Activated T-helper 9 cell treated with anti-CD3 and anti-CD28 coated beads, Interleukin-2, amount 50 U/mL, for 16 hours (primary cell): ENCODE measurements at places on chromosomes 11 and 22.
A peak's percentile ranks its signal among the peaks of the same experiment; 100 is the strongest.

DNA sequence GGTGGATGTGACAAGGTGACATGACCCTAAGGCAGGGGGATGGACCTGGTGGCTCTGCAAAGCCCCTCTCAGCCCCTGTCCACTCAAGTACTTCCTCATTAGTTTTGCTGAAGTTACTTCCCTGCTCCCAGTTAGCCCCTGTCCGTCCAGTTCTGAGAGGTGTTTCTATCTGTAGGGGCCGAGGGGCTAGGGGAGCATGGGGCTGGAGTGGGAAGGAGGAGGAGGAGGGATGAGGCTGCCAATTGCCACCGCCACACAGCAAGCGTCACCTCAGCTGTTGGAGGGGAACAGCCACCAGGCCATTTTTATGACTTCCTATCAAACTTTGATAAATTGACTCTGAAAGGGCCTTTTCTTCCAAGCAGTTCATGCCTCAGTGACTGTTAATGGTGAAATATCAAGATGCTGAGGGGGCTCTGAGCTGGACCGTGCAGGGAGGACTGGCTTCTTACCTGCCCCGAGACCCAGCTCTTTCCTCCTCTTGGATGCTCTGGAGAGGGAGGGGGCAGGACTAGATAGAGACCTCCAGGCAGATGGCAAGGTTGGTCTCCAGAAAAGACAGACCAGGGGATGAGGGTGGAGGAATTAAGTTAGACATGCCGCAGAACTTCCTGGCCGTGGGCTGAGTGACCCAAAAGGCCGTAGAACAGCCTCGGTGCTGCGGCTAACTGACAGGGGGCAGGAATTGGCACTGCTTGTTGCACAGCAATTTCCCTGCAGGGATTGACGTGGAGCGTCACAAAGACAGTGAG is 137.0 kb downstream of the ST3GAL4 start:
- no peak for DNase-seq

DNA sequence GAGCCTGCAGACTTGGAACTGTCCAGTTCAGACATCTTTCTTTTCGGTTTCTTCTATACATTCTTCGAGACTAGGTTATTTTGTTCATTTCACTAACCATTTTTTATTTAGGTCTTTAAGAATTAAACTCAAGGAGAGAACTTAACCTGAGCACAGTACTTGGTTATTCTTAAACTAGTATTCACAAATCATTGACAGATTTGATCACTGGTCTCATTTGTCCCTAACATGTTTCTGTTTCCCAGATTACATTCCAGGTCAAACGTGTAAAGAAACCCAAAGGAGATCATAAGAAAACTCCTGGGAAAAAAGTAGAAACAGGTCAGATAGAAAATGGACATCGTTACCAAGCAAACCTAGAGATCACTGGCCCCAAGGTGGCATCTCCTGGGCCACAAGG is 85.1 kb downstream of the TTC17 start:
- DNase-seq = no peak

DNA sequence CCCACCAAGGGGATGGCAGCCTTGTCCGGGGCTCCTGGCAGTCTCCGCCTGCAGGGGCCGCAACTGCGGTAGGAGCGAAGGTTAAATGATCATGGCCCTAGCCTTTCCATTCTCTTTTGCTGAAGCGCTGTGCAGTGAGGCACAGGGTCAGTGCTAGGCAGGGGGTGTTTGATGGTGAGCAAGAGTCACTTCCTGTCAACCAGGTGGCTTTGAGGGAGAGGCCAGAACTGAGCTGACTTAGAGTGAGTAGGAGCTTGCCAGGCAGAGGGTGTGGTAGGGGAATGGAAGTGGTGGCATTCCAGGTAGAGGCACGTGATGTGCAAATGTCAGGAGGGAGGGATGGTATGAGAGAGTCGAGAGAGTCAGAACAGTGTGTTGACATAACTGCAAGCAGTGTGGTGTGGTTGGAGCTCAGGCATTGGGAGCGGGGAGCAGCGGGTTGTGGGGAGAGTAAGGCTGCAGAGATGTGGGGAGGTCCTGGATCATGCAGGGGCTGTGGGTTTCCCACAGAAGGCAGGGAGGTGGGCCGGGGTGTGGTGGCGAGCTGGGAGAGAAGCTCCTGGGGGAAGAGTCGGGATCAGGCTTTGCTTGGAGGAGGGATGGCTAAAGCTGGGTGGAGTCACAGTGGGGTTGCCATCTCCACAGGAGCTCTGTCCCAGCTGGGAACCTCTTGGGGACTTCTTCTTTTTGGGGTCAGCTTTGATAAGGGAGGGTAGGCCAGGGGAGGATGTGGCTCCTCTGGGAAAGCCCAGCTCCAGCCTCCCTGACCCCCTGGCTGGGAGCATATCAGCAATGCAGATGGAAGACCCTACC is 33.3 kb downstream of the AMPD3 start:
- no peak for DNase-seq

DNA sequence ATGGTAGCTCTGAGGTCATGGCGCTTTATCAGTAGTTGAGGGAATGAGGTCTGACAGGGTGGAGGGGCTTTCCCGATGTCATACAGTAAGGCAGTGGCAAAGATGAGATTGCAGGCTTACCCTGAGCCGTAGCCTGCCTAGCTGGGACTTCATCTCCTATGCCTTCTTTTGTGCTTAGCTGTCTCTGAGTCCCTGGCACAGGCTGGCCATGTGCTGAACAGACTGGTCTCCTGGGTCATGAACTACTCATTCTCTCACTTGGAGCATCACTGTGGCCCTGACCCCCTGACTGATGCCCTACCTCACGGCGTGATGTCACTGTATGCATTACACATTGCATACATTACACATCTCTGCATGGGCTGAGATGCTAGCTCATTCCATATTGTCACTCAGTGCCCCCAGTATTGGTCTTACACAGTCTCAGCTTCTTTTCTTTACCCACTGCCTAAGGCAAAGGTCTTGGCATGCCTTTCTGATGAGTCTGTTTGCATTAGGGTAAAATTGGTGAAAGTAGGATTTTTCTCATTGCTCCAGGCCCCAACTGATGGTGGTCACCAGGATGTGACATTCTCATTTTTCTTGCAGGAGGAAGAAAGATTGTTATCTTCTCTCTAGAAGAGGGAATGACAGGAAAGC is 389.4 kb upstream of the CADM1 start:
- no peak for DNase-seq

GRCh38 chr22:45834795-45835194 is 142.2 kb downstream of the WNT7B start:
- DNase-seq = no peak

DNA sequence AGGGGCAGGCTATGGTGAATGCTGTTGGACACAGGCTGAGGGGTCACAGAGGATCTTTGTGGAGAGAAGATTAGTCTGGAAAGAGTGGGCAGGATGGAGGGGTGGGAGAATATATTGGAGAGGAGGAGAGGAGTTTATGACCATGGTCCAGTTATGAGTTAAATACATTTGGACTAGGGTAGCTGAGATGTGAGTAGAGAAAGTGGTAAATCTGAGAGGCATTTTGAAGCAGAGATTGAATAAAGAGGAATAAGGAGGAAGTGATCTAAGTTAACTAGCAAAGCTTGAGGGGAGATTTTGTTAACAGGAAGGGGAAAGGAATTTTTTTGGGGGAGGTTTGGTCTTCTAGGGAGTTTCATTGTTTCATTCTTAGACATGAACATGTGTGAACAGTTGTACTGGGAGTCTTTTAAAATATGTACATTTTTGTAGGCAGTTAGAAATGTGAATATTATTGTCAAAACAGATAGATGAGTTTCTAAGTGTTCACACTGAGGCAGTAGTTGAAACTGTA is 43.1 kb upstream of the EED start:
- DNase-seq = no peak

- DNase-seq = no peak
Observed at GRCh38 chr11:2207212-2207611, 35.6 kb upstream of the TH start.

- DNase-seq = no peak
Observed at GRCh38 chr11:32584921-32585320, 1.3 kb downstream of the EIF3M start.

GRCh38 chr22:49349181-49349835 is 478.4 kb downstream of the BRD1 start:
- no peak for DNase-seq

DNA sequence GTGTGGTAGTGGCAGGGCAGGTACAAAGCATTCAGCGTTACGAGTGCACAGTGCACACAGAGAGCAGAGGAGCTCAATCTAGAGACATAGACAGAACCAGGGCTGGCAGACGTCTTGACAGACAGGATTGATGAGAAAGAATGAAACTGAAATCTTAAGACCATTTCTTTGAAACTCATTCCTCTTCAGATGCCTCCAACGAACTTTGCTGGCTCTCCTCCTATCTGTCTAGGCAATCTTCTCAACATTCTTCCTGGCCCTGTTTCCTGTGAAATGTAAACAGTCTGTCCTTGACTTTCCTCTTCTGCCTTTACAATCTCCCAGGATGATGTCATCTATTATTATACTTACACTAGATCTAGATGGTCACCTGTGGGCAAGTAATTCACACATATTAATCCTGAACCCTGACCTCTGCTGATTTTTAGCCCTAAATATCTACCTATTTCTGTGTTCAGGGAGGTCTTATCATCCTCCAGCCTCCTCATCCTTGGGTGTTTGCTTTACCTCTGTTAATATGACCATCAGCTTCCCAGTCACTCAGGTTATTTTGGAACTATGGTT is 119.5 kb downstream of the ENTHD1 start:
- no peak for DNase-seq

DNA sequence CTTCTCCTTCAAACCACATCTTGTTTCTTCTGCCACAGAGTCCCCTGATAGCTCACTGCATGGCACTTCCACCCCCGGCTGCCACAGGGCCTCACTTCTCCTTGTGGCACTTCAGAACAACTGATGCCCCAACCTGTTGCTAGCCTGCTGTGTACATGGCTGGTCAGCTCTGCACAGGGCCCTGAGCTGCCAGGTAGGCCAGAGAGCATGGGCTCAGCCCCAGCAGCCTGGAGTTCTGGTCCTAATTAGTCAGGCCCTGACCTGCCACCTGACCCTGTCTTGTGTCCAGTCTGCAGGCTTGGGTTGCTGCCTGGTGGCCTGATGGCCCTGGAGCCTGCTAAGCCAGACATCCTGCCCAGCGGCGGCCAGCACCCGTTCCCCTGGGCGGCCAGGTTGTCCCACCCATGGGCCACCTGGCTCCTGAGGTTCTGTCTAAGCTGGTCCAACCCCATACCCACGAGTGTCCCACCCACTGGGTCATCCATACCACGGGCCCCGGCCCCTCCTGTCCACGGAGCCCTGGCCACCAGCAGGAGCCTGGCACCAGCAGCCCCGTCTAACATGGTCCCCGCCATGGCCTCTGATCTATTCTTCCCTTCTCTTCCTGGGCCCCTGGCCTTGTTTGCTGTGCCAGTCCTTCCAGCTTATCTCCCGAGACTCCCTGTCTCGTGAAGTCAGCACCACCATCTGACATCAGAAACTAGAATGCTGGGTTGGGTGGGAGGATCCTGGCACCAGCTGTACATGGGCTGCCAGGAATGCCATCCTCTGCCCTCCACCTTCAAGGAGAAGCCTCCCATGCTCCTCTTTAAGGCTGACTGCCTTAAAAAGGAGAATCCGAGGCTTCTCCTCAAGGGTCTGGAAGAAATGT is 3.1 kb upstream of the CERK start:
- DNase-seq = no peak

- DNase-seq = peak; percentile 78
Observed at GRCh38 chr22:38656256-38657044, at the start of the genes CBY1 and FAM227A. CBY1 (plus strand) TSS chr22:38656638; CDS start chr22:38668055, 11,417 bp downstream. FAM227A (minus strand) TSS chr22:38656392; CDS start chr22:38650168, 6,224 bp downstream.

- DNase-seq = no peak
Observed at GRCh38 chr11:114291842-114292680, 4.1 kb upstream of the NNMT start.

DNA sequence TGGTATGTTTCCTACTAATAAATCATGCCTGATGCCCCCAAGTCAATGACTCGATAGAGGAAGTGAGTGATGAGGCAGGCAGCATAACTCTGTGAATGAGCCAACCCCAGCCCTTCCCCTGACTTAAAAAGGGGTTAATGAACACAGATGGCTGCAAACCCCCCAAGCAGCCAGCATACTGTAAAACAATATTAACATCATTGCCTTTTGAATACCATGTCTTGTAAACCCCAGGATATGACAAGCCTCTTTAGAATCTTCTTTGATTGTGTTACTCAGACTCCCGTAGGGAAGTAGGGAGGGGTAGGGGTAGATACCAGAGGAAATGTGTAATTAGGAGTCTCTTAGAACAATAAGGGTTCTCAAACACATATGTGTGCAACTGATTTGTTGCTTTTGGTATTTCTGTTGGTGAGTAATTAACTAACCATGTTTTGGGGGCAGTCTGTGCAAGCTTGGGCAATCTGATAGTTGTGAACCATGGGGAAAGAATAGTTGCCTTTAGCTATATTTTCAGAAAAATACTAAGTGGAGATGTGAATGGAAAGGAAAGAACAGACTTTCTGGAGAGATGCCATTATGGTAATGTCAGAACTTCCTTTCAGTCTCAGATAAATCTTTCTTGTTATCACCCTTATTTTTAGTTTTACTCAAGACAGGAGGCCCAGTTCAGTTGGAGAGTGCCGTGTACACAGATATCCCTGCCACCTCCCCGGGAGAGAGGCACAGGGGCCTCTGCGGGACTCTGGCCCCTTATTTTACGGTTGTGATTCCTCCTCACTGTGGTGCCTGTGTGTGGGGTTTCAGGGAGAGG is 701.8 kb downstream of the NTM start:
- no peak for DNase-seq

- no peak for DNase-seq
Observed at GRCh38 chr11:44133335-44133946, 38.0 kb downstream of the EXT2 start.

- no peak for DNase-seq
Observed at GRCh38 chr22:27438271-27438980, 363.1 kb downstream of the MN1 start.

DNA sequence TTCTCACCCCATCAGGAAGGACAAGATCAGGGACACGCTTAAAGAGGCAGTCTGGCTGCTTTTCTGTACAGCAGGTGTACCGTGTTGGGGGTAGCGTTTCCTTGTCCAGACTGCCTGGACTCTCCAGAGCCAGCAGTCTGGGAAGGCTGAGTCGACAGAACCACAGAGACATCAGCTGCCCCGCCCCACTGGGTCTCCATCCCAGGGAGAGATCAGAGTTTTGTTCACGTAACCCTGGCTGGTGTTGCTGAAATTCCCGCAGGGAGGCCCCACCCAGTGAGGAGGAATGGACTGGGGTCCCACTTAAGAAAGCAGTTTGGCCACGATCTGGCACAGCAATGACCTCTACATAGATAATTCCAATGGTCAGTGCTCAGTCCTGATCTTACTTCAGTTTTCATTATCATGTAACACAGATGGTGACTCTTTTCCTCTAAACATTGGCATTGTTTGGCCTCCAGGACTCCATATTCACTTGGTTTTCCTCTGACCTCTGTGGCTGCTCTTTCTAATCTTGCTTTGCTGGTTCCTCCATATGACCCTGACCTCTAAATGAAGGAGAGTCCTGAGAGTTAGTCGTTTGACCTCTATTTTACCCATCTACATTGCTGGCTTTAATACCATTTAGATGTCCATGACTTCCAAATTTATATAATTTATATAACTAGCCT is 89.6 kb upstream of the LRRC55 start:
- no peak for DNase-seq

DNA sequence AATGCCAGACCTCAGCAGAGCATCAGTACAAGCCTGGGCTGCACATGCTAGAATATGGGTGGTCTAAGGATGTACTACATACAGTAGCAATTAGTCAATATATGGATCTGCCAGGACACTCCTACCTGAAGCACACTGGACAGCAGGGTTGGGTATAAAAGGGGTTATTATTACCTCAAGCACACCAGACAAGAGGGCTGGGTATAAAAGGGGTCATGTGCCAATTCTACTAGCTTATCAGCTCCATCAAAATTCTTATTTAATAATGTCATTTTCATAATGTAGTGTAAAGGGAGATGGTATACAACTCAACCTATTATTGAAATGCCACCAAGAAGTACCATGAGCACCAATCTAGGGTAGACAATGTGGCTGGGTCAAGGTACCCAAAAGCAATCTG is 44.7 kb upstream of the PRODH start:
- no peak for DNase-seq

GRCh38 chr11:129933891-129934290 is 38.5 kb upstream of the NFRKB start:
- DNase-seq = no peak
